Activated CD4-positive, alpha-beta T cell treated with anti-CD3 and anti-CD28 coated beads for 24 hours (primary cell): ENCODE measurements at places on chromosomes 2 and 18.

DNA sequence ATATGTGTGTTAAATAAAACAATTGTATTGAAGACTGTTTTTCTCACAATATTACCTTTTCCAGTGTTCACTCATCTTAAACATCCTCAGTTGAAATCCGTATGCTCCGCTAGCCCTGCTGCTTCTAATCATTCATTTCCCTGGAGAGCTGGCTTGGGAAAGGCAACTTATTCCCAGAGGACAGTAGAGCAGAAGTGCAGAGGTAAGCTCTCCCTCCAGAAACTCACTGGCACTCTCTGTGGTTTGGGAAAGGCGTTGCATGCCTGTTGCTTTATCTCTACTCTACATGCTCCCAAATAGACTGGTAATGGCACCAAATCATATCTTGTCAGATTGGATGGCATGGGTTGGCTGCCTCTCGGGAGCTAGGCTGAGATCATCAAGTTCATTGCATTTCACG, 117.1 kb upstream of the BOD1L2 start:
- DNase-seq: no peak

DNA sequence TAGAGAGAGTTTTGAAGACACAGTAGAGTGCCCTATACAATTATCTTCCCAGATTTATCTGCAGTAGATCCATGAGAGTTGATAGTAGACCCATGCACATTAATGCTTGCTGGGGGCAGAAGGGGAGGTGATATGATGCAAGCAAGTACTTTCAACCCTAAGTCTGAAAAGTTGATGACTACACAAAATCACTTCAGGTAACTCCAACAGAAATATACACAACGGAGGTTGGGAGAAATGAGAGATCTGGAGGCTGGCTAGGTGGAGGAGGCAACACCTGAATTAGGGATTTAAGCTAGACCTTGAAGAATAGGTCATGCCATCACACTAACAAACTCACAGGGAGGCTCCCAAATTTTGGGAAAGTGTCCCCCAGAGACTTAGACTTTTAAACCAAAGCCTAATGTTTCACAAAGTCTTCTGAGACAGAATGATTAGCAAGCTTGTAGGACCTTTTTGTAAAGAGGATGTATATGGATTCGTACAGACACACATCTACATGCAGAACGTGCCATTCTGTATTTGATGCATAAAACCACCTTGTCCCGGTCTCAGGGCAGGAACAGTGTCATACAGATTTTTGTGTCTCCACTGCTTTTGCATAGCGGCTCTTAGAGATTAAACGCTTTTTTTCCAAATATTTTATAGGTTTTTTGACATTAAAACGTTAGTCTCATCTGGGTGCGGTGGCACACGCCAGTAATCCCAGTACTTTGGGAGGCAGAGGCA, 937 bp upstream of the STAMBP start:
- DNase-seq: no peak

DNA sequence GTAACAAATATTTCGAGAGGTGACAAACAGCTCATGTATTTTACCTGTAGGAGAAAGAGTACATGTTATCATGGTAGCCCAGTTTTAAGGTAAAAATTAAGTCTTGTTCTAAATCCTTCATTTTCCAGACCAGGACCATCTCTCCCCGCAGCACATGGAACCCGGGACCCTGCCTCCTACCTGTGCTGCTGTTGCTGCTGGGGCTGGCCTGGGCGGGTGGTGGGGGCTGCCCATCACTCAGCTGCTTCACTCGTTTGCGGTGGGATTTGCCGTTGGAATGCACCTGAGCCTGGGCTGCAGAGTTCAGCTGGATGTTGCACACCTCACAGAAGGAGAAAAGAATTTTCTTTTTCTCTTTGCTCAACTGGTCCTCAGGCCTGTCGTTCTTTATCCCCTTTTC, 92.1 kb downstream of the ZNF385B start:
- no peak for DNase-seq

GRCh38 chr2:68774569-68775271, 40.1 kb downstream of the ARHGAP25 start:
- peak; percentile 37 for DNase-seq

DNA sequence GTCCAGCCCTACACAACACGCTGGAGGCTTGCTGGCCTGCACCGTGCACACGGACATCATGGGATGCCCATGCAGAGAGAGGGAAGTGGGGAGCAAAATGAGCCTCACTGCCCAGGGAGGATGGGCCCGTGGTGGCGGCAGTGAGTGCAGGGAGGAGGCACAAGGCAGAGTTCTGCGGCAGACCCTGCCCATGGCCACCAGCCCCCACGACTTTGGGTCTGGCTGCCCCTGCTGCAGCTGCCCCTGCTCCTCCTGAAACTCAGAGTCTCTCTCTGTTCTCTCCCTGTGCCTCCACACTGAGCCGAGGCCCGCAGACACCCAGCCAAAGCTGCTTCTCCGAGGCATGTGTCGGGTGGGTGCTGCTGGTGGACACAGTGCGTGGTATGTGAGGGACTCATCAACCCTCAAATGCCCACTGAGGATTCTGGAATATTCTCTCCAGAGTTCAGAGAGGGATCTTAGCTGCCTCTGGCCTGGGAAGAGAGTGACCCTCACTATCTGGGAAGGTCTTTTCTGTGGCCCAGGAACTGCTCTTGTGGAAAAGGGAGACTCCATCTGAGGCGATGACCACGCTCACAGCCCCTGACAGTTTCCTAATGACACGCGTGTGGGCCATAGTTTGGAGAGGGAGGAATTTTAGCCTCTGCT, 45.1 kb upstream of the HPCAL1 start:
- no peak for DNase-seq

DNA sequence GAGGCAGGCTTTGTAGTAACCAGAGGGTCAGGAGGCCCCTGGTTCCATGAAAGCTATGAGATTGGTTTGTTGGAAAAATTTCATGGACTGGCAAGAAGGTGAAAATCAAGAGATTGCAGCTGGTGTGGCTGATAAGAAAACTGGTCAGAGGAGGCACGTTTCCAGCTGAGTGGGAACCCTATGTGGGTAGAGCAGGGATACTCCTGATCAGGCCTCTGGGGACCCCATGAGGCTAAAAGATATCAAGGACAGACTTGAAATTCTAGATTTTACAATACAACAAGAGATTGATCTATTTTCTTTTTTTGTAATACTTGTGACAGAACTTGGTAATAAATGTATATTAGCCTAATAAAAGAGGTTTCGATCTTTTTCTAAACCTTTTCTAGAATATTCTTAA, 1615.1 kb downstream of the DPP10 start:
- no peak for DNase-seq

- DNase-seq: no peak
Measured at GRCh38 chr2:48098539-48098938, 192.2 kb upstream of the FBXO11 start.

DNA sequence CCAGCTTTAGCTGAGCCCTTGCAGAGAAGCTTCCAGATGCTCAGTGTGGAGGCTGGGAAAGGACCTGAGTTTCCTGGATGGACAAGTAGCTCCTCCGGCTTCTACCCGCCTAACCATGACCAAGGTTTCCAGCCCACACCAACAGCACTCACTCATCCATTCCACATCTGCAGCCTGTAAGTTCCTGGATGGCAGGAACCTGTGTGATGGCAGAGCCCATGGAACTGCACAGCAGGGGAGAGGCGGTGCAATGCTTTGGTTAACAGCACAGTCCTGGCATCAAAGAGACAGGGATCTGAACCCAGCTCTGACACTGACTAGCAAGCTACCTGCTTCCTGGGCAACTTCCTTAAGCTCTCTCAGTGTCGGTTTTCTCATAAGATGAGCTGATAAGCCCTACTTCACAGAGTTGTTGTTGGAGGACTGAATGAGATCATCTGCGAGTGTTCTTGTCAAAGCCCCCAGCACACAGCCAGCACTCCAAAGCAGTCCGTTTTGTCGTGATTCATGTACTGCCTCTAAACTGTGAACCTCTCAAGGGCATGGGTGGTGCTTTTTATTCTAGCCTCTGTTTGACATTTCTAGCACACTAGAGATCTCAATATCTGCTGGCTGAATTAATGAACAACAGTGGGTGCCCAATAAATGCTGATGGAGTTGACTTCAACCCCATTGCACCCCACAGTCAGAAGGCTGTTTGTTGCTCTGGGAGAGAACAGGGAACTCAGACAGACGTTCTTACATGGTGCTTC, 41.6 kb upstream of the OTOF start:
- no peak for DNase-seq

DNA sequence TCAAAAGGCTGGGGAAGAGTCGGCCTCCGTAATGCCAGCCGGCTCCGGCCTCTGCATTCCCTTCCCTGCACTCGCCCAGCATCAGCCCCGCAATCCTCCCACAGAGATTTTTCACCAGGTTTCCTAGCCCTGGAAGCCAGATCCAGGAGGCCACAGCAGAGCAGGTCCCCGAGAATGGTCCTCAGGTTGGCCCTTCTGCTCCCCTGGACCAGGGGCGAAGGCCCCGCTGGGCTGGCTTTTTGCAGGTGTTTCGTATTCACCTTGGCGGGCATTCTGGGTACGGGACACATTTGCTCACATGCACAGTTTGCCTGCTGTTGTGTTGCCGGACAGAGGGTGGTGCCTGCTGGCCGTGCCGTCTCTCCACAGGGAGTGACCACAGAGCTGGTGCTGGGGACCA, 309.5 kb downstream of the NDUFA10 start:
- DNase-seq: no peak

- no peak for DNase-seq
Measured at GRCh38 chr2:83742117-83742782, 716.8 kb downstream of the SUCLG1 start.
